Prostate gland (tissue), 2 donors: ENCODE measurements at places on chromosomes 3 and 15. TPM values are rescaled to one million over a fixed set of nuclear protein-coding genes. Genes with fewer than 3 reads are reported as not detected.

Gene CLDN16
- total RNA-seq: not detected

Gene PIGZ
- total RNA-seq: 11.3 TPM

Gene NPAP1
- not detected for total RNA-seq

Gene GOLGA6D
- total RNA-seq: not detected

Gene TEX55
- total RNA-seq: not detected

Gene BMF
- 8.8 TPM for total RNA-seq

Gene UBE3A
- 61.1 TPM for total RNA-seq

Gene DLL4
- 6.2 TPM for total RNA-seq

Gene CHRNA7
- total RNA-seq: 3.7 TPM

Gene KIF23
- 7.4 TPM for total RNA-seq

- no peak for DNase-seq
These were observed 86.1 kb downstream of the TRAK1 start for GRCh38 chr3:42177068-42177800.

- DNase-seq: peak; percentile 55
These were observed 14.5 kb downstream of the PTPRG start for GRCh38 chr3:61575893-61576292.

DNA sequence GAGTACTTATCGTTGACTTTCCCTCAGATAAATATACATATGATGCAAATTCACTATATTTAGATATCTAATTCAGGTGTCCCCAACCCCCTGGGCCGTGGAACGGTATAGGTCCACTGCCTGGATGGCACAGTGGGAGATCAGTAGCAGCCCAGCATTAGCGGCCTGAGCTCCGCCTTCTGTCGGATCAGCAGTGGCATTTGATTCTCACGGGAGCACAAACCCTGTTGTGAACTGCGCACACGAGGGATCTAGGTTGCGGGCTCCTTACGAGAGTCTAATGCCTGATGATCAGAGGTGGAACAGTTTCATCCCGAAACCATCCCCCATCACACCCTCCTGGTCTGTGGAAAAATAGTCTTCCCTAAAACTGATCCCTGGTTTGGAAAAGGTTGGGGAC, 6.9 kb downstream of the KNL1 start:
- DNase-seq: no peak

- DNase-seq: peak; percentile 63
These were observed 193.3 kb upstream of the CTDSPL start for GRCh38 chr3:37668431-37668817.

GRCh38 chr15:38714309-38715072, 149.9 kb upstream of the RASGRP1 start:
- no peak for DNase-seq

GRCh38 chr3:129439226-129439816, 427 bp downstream of the MBD4 start:
- peak; percentile 24 for DNase-seq

- no peak for DNase-seq
These were observed 92.4 kb downstream of the GHSR start for GRCh38 chr3:172355836-172356235.

- DNase-seq: no peak
These were observed 435.6 kb downstream of the MECOM start for GRCh38 chr3:169227911-169228310.

GRCh38 chr15:94052711-94053110, 178.7 kb upstream of the MCTP2 start:
- DNase-seq: no peak

DNA sequence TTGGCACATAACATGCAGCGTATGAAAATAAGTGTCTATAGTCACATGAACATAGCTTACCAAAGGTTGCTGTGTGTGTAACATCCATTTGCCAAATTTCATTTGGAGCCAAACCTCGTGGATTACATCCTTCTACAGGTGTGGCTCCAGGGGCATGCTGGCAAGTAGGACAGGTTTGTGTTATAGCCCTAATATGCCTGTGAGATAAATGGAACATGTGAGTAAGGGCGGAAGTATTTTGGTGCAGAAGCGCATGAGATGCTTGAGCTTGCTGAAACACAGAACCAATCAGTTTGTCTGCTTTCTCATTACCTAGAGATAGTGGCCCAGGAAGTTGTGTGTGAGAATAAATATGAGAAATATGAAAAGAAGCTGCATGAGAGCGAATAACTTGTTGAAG, 21.8 kb upstream of the XCR1 start:
- no peak for DNase-seq

DNA sequence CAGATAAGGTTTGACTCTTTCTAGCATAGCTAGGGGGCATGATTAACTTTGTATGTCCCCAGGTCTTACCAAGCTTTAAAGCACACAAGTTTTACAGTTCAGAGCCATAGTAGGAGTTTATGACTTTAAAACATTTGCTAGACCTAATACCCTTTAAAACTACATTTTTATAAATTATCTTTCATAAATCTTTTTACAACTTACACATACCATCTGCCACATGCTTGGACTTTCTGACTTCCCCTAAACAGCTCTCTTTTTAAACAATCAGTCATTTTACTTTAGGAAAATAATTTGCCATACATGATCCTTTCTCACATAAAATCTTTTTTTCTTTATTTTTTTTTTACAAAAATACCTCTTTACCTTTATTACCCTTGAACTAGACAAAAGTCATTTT, 735.3 kb upstream of the CADM2 start:
- no peak for DNase-seq

GRCh38 chr3:107117922-107118536, 259.2 kb upstream of the CCDC54 start:
- no peak for DNase-seq

GRCh38 chr3:173399044-173399443, 1.5 kb downstream of the NLGN1 start:
- no peak for DNase-seq
